ENCODE measurements at places on chromosomes 2 and 18.

- no peak for DNase-seq
These were observed 156.1 kb upstream of the SLC39A10 start for GRCh38 chr2:195500879-195501278.

DNA sequence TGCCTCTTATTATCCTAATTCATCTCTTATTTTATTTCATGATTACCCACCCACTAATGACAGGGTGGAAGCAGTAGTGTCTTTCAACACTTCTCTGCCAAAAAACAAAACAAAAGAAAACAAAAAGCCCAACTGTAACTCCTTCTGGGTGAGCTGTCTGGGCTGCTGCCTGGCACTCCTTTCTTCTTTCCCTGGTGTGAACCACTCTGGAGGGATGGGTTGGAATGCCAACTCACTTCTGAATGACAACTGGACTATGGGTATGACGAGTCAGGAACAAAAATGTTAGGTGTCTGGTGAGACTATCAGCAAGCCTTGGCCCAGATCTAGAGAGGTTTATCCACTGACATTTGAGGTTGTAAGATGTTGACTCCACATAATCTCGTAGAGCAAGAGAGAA, 88.3 kb upstream of the ITGB6 start:
- DNase-seq: no peak

GRCh38 chr2:171318463-171318934, 115.3 kb downstream of the METTL8 start:
- DNase-seq: peak; percentile 48

DNA sequence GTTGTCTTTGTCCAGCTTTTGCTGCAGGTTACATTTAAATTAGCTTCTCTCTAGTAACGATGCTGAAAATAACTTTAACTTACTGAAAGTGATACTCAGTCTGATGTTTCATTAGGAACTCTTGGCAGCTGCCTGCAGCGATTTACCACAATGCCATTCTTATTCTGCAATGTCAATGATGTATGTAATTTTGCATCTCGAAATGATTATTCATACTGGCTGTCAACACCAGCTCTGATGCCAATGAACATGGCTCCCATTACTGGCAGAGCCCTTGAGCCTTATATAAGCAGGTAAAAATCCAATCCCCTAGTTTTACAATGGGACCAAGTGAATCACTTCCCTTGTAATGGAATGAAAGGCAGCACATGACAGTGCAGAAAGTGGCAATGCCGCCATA, 16.3 kb upstream of the MFF start:
- no peak for DNase-seq

DNA sequence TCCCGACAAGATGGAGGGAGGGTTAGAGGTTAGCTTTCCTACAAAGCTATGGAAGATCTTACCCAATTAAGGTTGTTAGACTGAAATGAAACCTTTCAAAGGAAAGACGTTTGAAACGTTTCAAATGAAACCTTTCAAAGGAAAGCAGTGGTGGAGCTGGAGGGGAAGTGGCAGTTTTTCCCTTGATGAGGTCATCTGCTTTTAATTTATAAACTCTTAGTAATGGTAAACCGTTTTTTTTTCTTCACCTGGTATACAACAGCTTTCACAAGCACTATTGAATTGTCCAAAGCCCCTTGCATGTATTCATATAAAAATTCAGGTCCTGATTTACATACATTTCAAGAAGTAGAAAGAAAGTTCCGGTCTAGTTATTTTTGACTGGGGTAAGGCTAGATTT, 7.4 kb downstream of the PMAIP1 start:
- no peak for DNase-seq

DNA sequence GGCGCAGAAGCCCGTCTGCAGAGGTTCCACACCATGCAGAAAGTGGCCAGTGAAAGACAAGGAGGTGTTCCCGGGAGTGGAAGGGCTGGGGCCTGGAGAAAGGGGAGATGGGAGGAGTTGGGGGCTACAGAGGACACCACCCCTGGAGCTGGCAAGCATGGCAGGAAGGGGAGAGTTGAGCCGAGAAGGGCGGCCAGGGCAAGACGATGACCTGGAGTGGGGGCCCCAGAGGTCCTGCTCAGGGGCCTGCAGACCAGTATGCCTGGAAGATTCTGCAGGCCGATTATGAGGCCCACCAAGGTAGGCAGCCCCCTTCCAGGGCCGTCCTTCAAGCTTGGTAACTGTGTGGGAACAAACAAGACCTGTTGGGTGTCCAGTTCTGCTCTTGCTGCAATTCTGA, 33.1 kb downstream of the RBFA start:
- no peak for DNase-seq
